ENCODE measurements at places on chromosomes 11 and 22.

DNA sequence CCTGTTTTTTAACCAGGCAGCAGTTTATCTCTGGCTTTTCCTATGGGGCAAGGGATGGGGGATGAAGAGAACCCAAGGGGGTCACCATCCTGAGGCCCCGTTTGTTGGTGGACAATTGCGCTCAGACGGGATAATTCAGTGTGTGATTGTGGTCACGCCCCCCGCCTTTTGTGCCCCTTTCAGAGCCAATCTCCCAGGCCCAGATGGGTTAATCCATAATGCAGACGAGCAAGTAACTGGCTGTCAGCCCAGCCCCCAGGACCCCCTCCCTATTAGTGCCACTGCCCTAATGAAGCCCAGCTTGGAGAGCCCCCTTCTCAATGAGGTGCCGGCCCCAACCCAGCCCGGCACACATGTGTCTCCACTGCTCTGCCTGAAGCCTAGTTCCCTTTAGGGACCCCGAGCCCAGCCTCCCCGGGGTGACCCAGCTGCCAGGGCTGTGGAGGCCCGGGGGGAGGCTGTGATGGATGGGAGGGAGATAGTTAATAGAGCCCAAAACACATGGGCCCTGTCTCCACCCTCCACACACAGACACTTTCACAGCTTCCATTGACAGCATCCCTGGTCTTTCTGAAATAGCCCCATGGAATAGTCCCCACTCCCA lies 19.1 kb upstream of the ROBO3 start:
- DNase-seq, result no peak

GRCh38 chr11:64864473-64865285 lies 13.7 kb downstream of the EHD1 start:
- DNase-seq, result no peak

- DNase-seq, result no peak
Measured at GRCh38 chr11:45745065-45745811, 59.7 kb upstream of the SLC35C1 start.

DNA sequence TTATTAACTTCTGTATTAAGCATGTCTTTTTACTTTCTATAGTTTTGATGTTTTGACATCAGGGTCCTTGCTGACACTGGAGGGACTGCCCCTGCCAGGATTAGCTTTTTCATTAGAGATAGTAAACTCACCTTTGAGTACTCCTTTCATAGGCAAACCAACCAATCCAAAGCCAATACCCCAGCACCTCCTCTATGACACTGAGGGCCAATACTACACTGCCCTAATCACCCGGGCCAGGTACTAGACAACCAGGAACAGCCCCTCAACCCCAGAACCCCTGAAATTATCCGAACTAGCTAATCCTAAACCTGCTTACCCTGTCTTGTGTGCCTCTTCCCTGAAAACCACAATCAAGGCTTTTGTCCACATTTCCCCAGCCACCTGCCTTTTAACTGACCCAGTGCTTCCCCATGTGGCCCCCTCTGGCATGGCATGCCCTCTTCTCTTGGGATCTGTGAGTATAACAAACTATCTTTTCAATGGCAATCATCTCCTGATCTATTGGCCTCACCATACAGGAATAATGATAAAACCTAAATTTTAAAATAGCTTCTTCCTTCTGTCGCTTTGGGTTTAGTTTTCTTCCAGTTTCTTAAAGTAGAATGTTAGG lies 31.2 kb downstream of the RAB6A start:
- no peak for DNase-seq

DNA sequence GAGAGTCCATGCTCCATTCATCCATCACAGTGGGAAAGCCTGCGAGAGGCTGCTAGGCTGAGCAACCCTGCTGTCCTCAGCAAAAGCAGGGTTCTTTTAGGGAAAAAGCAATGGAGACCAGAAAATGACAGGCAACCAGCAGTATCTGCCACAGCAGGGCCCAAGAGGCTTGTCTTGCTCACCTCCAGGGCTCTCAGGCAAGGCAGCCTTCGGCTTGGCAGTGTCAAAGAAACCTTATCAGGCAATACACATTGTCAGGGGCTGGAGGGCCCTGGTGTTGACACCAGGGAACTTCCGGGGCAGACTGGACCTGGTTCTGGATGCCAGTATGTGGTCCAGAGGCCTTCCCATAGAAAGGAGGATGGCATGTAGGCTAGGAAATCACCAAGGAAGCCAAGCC lies 10.2 kb upstream of the TLCD5 start:
- no peak for DNase-seq

DNA sequence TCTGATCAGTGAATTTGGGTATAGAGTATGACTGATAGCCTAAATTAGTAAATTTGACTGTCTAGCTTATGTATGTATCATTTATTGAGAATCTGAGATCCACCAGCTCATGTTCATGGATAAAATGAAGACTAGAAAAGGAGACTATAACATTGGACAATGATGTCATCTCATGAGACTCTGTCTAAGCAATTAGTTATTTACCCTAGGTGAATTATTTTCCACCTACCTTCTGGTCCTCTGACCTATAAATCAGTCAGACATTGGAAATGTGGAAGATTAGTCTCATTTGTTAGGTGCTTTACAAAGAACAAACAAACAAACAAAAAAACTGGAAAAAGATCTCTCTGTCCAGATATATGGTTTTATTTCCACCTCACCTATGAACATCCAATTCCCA lies 38.7 kb upstream of the CALCA start:
- no peak for DNase-seq

Data from activated naive CD4-positive, alpha-beta T cell (primary cell).